ENCODE measurements at places on chromosomes 11 and 22.
A peak's percentile ranks its signal among the peaks of the same experiment; 100 is the strongest.

- no peak for DNase-seq
Observed at GRCh38 chr11:126588630-126589491, 233.4 kb downstream of the ST3GAL4 start.

DNA sequence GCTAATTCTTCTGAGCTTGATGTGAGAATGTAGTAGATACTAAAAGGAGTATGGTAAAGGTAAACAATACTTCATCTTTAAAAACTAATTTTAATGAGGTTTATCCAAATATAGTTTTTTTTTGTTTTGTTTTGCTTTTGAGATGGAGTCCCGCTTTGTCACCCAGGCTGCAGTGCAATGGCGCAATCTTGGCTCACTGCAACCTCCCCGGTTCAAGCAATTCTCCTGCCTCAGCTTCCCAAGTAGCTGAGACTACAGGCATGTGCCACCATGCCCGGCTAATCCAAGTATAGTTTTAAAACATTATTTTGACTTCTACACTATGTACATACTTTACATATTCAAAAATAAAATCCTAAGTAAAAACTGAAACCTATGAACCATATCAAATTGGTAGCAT, 4.1 kb downstream of the ZBTB44 start:
- DNase-seq: no peak

GRCh38 chr11:57506522-57506921, 9.0 kb downstream of the SLC43A1 start:
- DNase-seq: no peak

GRCh38 chr22:37827056-37827455, 3.9 kb downstream of the GALR3 start:
- no peak for DNase-seq

DNA sequence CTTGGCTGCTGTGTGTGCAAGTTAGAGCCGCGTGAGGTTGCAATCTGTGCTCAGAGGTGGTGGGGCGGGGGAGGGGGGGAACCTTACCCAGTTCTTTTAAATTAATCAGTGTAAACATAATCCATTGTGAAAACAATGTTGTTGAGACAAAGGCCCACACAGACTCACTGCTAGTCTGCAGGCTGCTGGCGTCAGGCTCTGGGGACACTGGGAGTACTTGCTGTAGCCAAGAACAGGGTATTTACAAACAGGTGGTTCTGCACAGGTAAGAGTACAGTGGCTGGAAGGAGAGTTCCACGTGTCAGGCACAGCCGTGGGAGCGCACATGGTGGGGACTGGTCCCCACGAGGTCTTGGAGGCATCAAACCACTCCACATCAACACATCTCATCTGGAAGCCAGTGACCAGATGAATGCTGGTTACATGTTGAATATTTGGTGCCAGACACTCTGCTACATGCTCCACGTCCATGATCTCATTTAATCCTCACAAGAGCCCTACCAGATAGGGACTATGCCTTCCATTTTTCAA, 27.4 kb downstream of the SCUBE1 start:
- DNase-seq: no peak

DNA sequence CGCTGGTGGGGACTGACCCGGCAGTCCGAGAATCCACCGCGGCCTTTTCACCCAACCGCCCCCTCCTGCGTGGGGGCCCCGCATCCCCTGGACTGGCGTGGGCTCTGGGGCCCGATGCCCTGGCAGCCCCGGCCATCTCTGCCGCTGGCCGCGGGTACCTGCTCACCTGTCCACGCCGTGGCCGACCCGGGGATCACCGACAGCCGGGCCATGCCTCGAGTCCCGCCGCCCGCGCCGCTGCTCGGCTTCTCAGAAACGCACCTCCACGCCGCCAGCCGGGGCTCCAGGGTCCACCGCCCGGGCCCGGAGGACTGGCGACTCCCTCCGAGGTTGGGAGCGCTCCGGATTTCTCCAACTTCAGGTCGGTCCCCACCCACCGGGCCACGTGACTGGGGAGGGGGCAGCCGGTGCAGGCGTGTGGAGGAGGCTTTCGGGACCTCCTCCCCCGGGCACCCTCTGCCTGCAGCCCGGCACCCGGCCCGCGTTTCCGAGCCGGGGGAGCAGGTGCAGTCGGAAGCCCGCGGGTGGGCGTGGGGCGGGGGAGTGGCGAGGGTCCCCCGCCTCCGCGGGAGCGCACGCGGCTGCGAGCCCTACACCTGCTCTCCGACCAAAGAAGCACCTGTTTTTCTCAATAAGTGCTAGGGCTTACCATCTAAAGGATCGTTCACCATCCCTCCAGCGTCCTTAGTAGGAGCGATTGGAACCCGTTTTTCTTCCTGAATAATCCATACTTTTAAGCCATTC, 554 bp upstream of the NRIP3 start:
- DNase-seq: no peak

GRCh38 chr22:33194529-33195077, 136.4 kb upstream of the SYN3 start:
- DNase-seq: no peak

DNA sequence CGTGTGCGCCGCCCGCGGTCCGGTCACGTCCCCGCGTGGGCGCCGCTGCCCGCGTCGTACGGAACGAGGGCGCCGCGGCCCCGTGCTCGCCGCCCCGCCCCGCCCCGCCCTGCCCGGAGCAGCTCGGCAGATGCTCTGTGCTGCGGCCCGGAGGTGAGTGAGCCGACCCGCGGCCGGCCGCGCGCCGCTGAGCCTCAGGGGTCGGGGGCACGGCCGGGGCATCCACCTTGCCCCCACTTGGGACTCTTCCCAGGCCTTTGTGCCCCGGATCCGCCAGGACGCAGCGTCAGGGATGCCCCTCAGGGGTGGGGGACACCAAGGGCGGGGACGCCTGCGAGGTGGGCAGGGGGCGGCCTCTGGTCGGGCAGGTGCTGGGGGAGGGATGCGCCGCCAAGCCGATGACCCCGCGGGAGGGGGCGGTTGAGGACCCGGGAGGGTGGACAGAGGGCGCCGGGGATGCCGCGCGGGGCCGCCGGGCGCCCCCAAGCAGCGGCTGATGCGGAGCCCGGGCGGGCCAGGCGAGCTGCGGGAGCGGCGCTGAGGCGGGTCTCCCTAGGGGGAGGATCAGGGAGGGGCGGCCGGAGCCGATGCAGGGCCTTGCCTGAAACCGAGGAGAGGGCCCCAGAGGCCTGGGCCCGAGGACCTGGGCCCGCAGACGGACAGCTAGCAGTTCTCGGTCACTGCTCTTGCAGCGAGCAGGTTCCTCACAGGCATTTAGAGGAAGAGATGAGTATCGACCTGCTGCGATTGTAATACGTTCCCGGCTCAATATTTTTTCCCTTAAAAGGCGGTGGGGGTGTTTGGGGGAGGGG, at the start of gene GNAZ:
Gene GNAZ, plus strand, starts transcription at position 102 of the 812 bp plus-strand sequence. CDS start 25,177 bp downstream, outside the sequence.
- no peak for DNase-seq

- no peak for DNase-seq
Observed at GRCh38 chr11:65774525-65775306, 6.1 kb downstream of the AP5B1 start.

DNA sequence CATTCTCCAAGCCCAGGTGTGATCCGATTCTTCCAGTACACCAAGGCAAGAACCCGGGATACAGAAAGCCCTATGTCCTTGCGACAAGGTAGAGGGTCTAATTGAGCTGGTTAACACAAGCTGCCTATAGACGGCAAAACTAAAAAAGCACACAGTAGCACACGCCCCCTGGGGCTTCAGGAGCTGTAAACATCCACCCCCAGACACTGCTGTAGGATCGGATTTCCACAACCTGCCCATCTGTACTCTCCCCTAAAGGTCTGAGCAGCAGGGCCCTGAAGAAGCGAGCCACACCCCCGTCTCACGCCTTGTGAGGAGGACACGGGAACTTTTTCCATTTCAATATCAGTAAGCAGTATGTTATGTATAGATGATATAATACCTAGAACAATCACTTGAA, 624.7 kb downstream of the BUD13 start:
- no peak for DNase-seq

DNA sequence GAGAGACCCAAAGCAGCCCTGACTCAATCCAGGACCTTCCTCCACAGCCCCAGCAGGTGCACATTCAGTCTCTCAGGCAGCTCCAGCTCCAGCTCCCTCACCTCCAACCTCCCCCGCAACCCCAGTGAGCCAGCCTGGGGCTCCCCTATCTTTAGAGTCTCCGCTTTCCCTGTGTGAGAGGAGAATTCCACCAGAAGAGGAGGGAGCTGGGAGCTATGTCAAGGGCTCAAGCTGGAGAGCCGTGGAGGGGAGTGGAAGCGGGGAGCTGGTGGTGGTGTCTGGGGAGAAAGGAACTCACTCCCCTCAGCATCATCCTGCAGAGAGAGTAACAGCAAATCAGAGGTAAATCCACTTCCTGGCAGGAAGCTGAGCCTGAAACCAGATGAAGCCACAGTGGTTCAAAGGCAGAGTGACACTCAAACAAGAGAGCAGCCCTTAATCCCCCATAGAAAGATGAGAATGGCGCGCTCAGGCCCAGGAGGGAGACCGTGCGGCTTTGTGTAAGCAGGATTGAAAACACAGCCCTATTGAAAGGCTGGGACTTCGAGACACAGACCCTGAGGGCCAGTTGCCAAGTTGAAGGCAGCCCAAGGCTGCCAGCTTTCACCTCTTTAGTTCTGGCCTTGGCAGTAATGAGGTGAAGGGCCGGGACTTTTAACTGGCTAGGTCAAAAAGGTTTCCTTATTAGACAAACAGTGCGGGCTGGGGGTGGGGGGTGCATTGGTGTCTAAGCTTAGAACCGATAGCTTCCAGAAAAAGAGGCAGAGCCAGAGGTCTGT, 21.4 kb upstream of the CDON start:
- DNase-seq: no peak

GRCh38 chr11:40306938-40307548, 1152.4 kb downstream of the LRRC4C start:
- DNase-seq: no peak

DNA sequence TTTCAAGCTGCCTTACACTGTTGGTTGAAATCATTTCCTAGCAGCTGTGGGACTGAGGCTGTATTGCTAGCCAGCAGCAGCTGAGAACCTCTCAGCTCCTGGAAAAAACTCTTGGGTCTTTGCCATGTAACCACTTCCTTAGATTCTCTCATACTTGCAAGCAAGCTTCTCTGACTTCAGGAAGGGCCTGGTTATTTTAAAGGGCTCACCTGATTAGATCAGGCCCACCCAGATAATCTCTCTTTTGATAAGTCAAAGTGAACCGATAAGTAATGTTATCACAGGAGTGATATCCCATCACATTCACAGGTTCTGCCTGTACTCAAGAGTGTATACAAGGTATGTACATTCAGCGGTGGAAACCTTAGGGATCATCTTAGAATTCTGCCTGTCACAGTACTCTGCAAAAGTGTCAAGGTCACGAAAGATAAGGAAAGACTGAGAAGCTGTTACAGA, 7.4 kb upstream of the CLPB start:
- no peak for DNase-seq

- DNase-seq: no peak
Observed at GRCh38 chr11:9315078-9315688, 790 bp upstream of the TMEM41B start.

DNA sequence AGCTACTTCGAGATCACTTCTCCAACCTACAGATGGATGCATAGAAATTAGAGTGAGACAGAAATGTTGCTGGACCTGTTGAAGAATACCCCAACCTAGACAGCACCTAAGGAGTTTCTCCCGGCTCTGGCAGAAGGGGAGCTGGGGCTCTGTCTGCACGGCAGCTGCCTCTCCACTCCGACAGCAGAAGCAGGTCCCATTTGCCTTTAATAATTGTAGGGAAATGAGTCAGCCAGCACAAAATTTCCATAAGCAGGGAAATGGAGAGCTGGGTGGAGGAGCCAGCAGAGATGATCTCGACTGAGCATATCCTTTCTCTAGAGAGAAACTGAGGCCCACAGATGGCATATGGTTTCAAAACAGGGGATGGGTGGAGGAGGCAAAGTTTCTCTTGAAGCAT, 80.1 kb downstream of the EFCAB6 start:
- DNase-seq: no peak

DNA sequence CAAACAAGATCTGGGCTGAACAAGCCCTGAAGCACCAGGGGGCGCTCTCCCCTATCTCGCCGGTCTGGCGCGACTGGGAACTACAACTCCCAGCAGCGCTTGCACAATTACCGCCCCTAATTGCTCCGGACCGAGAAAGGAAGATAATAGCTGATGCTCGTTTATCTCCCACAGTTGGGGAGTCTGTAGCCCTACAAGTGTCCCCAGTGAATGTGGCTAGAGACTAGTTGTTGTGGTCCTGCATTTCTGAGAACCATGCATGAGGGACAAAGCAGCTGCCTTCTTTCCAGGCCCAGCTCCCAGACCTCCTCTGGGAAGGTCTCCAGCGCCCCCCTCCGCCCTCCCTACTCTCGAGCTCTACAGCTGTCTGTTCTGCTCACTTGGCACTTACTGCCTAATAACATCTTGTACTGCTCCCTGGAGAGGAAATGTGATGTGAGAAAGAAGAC, 34.4 kb downstream of the NRXN2 start:
- peak; percentile 82 for DNase-seq

GRCh38 chr11:128941110-128941509, 1.6 kb downstream of the TP53AIP1 start:
- no peak for DNase-seq

DNA sequence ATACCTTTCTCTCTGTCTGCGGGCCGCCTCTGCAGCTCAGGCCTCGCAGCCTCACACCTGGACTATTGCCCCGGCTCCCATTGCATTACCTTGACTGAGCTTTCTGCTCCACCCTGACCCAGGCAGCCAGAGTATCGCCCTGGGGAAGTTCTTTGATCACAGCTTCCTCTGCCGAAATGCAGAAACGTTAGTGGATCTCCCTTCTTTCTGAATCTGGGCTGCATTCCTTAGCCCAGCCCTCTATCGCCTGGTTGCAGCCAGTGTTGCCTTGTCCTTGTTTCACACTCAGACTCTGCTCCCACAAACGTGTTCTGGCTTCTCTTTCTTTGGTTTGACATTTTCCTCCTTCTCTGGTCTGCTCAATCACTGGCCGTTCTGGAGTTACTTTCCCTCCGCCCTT, 195.7 kb downstream of the ADAMTS15 start:
- DNase-seq: no peak

DNA sequence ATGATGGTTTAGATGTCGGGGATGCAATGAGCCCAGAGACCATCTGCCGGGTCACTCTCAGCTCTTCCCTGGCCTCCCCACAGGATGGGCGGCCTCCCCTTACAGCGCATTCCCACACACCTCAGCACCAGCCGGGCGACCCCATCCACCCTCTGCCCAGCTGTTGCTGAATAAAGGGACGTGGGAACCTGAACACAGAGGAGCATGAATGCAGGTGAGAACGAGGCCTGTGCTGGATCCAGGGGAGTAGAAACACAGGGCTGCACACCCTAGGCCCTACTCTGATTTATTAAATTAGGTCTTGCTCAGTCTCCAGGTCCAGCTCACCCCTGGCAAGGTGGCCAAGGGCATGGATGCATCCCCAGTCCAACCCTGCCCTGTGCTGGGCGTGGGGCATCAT, 180.5 kb downstream of the CTTN start:
- DNase-seq: no peak

GRCh38 chr11:123145220-123145619, 49.8 kb downstream of the CLMP start:
- no peak for DNase-seq

Data from GM18507 (cell line).